GDM1 (cell line): ENCODE measurements at places on chromosomes 16 and 17.

GRCh38 chr17:49132699-49133364, at the start of gene B4GALNT2:
TSS of gene B4GALNT2 (plus strand) at chr17:49132769. CDS start at chr17:49132793, 24 bp downstream.
- DNase-seq = no peak

DNA sequence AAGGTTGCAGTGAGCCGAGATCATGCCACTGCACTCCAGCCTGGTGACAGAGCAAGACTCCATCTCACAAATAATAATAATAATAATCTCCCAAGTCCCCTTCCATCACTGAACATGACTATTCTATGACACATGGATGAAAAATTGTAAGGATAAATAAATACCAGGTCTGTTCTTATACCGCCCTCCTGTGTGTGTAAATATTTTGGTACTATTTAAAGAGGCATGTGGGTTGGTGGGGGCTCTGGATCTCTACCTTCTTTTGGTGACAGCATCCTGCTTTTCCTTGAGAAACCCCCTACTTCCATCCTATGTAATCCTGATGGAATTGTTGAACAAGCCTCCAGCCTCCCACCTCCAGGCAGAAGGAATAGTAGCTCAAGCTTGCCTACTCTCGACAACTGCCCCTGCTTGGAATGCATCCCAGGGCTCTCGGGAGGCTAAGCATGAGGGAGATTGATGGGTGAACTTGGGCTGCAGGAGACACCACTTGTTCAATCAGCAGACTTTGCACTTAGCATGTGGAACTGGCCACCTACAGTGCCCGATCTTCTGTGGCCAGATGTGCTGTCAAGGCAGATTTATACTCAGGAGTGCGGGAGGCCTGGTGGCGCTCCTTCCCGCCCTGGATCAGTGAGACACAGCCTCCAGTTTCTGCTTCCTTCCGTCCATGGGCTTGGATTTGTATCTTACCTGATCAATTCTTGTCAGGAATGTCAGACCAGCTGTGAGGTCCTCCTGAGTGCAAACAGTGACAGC, 287.4 kb downstream of the SLC39A11 start:
- no peak for DNase-seq

DNA sequence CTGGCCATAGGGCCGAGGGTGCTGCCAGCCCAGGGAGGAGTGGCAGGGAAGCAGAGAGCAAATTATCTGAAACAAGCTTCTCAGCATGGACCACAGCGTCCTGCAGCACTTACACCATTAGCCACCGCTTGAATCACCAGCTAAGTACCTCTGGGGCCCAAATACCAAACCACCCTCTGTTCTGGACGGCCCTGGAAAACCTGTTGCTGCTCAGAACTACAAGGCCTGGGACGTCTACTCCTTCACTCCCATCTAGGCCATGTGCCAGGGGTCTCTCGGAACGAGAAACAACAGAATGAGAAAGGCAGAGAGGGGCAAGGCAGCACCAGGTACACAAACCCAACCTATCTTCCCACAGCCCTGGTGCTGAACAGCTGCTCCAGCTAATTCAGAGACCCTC, 39.9 kb upstream of the GFOD2 start:
- no peak for DNase-seq

DNA sequence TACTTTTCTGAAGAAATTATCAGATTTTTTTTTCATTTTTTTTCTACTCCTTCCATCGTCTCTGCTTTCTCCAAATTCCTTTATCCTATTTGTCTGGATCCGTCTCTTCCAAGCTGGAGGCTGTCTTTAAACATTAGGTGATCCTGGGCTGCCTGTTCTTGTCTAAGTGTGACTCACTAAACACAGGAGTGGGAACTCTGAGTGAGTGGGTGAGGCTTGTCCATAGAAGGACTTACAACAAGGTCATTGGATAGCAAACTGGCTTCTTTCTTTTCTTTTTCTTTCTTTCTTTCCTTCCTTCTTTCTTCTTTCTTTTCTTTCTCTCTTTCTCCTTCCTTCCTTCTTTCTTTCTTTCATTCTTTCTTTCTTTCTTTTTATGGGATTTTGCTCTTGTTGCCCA, 18.2 kb downstream of the ALOX15 start:
- DNase-seq = no peak

DNA sequence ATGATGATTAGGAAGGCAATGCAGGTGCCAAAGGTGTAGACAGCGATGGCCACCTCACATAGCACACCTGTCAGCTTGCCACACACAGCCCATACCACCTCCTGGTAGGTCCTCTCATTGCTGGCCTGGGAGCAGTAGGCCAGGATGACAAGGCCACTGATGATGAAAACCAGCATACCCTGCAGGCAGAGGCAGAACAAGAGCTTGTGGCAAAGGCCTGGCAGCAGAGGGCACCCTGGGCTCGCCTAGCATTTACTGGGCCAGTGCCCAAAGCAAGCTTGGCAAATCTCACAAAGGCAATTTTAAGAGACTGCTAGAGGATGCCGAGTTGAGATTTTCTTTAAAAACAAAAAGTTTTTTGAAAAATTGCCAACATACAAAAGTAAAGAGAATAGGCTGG, 5.9 kb downstream of the SLC38A7 start:
- DNase-seq = no peak

DNA sequence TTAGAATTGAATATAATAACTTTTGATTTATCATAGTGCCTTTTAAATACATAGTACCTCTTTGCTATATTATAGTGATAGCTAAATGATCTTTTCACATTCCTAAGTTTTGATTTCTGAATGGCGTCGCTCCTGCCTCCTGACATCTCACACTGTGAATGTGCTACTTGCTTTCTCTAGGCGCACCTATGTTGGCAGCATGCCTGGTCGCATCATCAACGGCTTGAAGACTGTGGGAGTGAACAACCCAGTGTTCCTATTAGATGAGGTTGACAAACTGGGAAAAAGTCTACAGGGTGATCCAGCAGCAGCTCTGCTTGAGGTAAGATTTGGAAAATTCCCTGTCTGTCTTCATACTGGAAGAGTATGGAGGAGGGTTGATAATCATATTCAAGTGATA, 29.8 kb upstream of the ABCC11 start:
- DNase-seq = no peak
